ENCODE measurements at places on chromosomes 13 and 19. TPM values are rescaled to one million over a fixed set of nuclear protein-coding genes. Genes with fewer than 3 reads are reported as not detected.

FAM83E gene
- polyA plus RNA-seq: 0.24 TPM

ZSCAN1 gene
- 0.08 TPM for polyA plus RNA-seq

- no peak for DNase-seq
Measured at GRCh38 chr13:112245179-112245724, 130.9 kb upstream of the SPACA7 start.

DNA sequence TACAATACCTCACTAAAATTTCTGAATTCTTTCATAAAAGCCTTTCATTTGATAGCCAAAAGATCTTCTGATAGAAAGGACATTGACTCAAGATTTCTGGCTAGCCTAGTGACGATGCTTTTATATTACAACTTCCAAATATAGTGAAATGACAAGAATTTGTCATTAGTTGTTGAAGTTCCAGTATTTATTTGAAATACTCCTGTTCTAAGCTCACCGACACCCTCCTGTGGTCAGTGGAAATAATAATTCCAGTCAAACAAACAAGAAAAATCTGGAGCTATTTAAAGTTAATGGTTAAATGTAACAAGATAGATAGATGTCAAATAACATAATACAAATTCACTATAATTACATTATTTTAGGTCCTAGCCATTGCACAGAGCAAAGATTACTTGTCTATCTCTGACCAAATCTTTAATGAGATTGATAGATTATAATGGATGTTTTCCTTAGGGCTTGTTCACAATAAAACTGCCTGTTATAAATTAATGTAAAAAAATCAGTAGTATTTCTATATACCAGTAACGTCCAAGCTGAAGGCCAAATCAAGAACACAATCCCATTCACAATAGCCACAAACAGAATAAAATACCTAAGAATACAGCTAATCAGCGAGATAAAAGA is 195.5 kb downstream of the RGCC start:
- DNase-seq: no peak

- no peak for DNase-seq
Measured at GRCh38 chr19:369876-370275, 25.3 kb upstream of the MIER2 start.

DNA sequence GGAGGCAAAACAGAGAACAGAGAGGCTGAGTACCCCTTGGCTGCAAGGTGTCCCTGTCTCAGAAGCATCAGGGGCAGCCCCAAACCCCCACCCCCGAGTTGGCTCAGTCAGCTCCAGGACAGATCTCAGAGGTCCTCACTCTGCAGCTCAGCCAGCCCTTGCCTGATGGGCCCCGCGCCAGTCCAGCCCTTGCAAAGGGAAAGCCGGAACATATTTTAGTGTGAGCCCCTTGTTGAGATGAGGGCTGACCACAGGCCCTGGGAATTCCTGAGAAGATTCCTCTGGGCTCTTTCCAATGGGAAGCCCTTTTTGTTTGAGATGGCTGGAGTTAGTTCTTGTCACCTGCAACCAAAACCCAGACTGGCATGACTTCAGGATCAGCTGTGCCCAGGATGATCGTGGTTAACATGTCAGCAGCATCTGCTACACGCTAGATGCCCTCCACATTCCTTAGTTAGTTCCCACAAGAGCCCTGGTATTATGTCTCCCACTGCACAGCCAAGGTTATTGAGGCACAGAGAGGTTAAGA is 33.9 kb upstream of the CCNE1 start:
- no peak for DNase-seq

- no peak for DNase-seq
Measured at GRCh38 chr13:66071608-66072007, 1158.5 kb downstream of the PCDH9 start.

- no peak for DNase-seq
Measured at GRCh38 chr19:46603195-46603637, 2.1 kb downstream of the CALM3 start.

DNA sequence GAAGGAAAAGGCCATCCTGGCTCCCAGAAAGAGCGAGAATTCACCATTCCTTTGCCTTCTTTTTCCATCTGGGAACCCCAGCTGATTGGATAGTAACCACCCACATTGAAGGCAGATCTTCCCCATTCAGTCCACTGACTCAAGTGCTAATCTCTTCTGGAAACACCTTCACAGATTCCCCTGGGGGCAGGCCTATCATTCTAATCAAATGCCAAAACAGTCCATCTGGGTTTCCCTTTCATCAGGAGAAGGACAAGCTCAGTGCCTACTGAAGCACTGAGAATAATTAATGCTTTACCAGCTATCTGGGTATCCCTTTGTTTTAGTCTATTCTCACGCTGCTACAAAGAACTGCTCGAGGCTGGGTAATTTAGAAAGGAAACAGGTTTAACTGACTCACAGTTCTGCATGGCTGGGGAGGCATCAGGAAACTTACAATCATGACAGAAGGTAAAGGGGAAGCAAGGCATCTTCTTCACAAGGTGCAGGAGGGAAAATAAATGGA is 293.2 kb downstream of the ENOX1 start:
- peak; percentile 2 for DNase-seq

GJB2 gene
- 308 TPM for polyA plus RNA-seq

- peak; percentile 97 for DNase-seq
Measured at GRCh38 chr13:44188257-44188656, 185.4 kb upstream of the SERP2 start.

GRCh38 chr13:33828431-33829129 is 10.6 kb downstream of the RFC3 start:
- DNase-seq: no peak

TMEM255B gene
- polyA plus RNA-seq: 1.2 TPM

DNA sequence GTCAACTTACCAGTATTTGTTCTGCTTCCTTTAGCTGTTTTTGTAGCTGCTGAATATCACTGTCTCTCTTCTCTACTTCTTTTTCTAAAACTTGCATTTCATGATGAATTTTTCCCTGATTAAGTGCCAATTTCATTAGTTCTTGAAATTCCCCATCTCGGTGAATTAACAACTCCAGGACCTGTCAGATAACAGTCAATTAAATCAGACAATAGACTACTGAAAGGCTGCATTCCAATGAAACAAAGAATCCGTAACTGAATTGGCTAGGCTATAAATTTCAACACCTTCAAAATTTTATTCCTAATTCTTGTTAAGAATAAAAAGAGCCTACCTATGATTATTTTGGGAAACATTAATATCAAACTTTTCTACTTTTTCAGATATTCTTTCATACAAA is 8.6 kb downstream of the MED4 start:
- DNase-seq: no peak

- no peak for DNase-seq
Measured at GRCh38 chr13:59843040-59843439, 320.7 kb downstream of the DIAPH3 start.

ZNF880 gene
- 8.3 TPM for polyA plus RNA-seq

- peak; percentile 45 for DNase-seq
Measured at GRCh38 chr19:55647732-55648584, at the start of gene CCDC106. TSS of gene CCDC106 (plus strand) at chr19:55648212. CDS start at chr19:55649047, 835 bp downstream.

CUL4A gene
- polyA plus RNA-seq: 31.9 TPM

LRRC25 gene
- polyA plus RNA-seq: not detected

GRCh38 chr13:109500146-109500773 is 286.1 kb downstream of the IRS2 start:
- no peak for DNase-seq

GRCh38 chr19:35327642-35328041 is 1.3 kb upstream of the CD22 start:
- DNase-seq: no peak
